A172 (cell line): ENCODE measurements at places on chromosomes 1 and 21. TPM values are rescaled to one million over a fixed set of nuclear protein-coding genes. Genes with fewer than 3 reads are reported as not detected.
A peak's percentile ranks its signal among the peaks of the same experiment; 100 is the strongest.

DNA sequence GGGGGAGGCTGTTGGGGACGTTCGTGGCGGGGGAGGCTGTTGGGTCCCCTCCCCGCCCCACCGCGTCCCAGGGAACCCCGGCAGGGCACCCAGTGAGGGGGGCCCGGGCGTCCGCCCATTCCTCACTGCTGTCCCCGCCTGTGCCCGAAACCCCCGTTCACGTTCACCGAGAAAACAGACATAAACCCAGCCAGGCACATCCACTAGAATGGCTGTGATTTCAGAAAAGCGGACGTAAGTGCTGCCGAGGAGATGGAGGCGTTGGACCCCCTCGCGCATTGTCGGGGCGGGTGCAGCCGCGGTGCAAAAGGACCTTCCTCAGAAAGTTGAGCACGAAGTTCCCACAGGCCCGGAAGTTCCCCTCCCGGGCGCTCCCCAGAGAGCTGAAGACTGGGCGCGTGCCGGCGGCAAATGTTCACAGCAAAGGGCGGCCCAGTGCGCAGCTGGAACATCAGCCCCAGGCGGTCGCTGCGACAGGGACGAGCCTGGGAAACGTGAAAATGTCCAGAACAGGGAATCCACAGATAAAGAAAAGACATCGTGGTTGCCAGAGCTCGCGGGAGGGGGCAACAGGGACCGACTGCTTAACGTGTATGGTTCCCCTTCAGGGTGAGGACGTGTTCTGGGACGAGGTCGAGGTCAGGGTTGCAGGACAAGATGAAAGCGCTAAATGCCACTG is 18.5 kb upstream of the SAMD11 start:
- no peak for DNase-seq

DNA sequence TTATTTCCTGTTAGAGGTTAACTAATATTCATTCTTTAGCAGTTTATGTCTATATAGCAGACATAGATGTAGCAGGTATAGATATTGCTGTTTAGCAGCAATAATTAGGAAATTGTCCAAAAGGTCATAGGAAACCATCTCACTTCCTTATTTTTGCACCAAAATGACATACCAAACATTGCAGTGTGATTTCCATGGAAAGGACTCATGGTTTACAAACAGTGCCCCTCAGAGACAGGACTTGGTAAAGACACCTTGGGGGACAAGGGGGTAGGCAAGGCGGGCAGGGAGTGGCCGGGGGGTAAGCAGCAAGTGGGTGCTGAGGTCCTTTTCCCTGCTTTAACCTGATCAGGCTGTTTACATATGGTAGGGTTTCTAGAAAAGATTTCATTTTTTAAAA is 30.5 kb downstream of the BATF3 start:
- DNase-seq, result no peak

DNA sequence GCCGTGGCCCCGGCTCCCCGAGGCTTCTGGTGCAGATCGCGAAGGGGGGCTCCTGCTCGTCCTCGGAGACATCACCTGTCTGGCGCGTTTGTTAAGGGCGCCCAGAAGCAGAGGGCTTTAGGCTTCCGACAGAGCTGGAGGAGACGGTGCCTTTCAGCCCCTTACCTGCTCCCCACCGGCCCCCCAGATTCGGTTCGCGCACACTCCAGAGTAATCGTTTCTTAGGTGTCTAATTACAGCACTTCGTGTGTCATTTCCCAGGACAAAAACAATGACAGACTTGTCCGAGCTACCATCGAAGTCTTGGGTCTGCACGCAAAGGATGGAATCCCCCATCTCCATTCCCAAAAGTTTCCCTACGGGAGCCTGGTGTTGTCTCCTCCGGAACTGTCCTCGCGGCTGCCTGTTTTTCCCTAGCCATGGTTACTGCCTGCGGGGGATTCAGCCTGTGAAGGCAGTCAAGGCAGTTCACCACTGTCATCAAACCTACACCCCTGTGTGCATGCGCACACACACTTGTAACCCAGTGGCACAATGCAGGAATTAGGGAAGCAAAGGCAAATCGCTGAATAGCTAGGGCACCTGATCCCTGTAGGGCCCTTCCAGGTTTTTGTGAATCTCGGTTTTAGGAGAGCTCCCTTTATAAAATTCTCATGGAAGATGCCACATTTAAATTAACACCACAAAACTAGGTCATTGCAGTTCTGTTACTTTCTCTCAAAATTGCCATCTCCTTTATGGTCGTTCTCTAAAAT is 738 bp upstream of the CDC42BPA start:
- DNase-seq, result peak; percentile 39

- no peak for DNase-seq
These were observed 67.5 kb downstream of the TRIM11 start for GRCh38 chr1:228339059-228339704.

DNA sequence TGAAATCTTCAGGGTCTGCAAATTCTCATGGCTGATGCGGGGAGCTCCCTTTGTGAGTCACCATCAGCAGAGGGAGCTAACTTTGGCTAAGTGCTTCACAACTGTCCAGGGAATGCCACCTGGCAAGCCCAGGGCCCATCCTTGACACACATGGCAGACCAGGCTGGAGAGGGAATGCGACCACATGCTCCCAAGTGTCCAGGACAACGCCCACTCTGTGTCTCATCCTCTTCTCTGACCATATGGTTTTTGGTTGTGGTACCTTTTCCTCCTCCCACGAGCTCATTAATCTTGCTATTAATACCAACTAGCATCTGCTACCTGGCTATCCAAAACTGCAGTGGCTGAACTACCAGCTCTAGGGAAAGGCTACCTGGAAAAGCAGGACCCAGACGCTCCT is 37.1 kb upstream of the CLSTN1 start:
- no peak for DNase-seq

DNA sequence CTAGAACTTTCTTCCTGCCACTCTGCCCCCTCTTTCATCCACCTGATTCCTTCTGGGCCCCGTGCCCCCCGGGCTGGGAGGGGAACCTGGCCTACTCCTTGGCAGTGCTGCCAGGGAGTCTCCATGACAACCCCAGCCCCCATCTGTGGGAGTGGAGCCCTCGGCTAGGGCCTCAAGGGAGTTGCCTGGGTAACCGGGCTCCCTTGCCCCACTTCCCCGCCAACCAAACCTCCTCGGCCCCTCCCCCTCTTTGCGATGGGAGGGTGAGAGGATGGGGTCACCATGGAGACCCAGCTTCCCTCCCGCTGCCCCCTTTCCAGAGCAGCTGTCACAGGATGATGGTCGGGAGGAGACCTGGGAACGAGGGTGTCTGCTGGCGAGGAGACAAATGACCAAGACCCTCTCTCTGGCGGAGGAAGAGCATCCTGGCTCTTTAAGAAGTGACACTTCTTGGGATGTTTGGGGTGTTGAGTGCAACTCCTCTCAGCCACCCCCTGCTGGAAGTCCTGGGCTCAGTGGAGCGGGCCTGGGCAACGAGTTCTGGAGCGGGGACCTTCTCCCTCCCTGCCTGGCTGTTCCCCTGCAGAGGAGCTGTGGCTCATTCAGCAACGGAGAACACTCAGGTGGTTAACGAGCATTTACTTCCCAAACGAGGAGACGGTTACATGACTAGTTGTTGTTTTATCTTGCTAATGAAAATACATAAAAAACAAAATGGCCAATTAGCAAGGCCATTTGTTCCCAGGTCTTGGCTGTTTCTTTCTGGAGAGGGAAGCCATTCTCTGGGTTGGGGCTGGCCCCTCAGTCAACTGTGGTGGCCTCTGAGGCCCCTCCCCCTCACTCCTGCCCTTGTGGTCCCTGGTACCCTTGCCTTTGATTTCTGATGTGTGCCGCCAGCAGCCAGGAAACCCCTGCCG is 82.8 kb downstream of the UBIAD1 start:
- DNase-seq, result no peak

- DNase-seq, result no peak
These were observed 3.3 kb downstream of the NDC1 start for GRCh38 chr1:53834776-53835175.

GRCh38 chr1:90993245-90993644 is 28.6 kb downstream of the ZNF644 start:
- no peak for DNase-seq

GRCh38 chr1:113834716-113835115 is 22.4 kb upstream of the RSBN1 start:
- no peak for DNase-seq

GRCh38 chr1:15410223-15410883 is 665 bp downstream of the EFHD2 start:
- no peak for DNase-seq

DNA sequence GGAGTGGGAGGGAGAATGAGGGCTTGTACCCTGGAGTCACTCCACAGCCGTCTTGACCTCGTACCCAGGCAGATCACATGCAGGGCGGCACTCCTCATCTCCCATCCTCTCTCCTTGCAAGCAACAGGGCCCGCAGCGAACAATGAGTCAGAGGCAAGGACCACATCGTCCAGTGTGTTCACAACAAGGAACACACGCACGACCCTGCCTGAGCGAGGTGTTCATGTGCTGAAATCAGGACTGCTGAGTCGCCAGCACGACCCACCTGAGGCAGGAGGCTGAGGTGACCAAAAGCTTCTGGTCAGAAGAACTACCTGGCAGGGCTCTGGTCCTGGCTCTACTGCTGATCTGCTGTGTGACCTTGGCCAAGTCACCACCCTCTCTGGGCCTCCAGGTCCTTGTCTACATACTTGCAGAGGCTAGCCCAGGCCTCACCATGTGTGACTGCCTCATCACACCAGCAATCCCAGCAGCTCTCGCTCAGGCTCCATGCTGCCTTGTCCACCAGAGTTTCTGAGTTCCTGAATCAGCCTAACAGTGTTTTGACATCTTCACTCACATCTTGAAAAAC is 78.0 kb downstream of the SSBP3 start:
- DNase-seq, result no peak

GRCh38 chr21:27725916-27726315 is 759.0 kb upstream of the ADAMTS5 start:
- DNase-seq, result no peak

GRCh38 chr1:151805066-151805820 is at the start of gene LINGO4:
Gene LINGO4, minus strand, starts transcription at chr1:151805419. Its CDS starts 2,715 bp downstream, at chr1:151802704.
- DNase-seq, result no peak

- DNase-seq, result peak; percentile 93
These were observed 35.3 kb downstream of the EPHB2 start for GRCh38 chr1:22745669-22746585.

- DNase-seq, result no peak
These were observed 38.0 kb downstream of the PLPP3 start for GRCh38 chr1:56541408-56541807.

- no peak for DNase-seq
These were observed 10.2 kb downstream of the DDI2 start for GRCh38 chr1:15627343-15627988.

DNA sequence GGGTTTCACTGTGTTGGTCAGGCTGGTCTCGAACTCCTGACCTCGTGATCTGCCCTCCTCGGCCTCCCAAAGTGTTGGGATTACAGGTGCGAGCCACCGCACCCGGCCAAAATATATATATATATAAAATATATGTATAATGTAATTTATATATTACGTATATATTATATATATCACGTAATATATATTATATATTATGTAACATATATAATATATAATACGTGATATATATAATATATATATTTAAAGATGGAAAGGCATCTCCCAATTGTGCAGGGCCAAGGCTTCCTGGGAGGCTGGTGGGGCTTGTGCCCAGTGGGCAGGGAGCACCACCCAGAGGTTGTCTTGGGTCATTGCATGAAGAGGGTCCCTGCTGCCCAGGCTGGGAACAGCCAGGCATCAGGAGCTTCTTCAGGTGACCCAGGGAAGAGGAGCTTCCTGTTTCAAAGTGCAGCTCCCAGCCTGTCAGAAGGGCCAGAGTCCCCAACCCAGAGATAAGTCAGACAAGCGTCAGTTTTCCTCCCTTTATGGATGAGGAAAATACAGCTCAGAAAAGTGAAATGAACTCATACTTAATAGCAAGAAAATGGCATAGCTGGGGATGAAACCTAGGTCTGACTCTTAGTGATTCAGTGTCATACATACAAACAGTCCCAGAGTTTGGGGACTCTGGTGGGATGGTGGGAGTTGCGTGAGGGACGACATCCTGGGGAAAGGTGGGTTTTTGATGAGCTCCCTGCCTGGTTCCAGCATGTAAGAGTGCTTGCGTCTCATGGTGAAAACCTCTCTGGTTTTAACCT is 12.0 kb downstream of the UBE2Q1 start:
- peak; percentile 76 for DNase-seq

DNA sequence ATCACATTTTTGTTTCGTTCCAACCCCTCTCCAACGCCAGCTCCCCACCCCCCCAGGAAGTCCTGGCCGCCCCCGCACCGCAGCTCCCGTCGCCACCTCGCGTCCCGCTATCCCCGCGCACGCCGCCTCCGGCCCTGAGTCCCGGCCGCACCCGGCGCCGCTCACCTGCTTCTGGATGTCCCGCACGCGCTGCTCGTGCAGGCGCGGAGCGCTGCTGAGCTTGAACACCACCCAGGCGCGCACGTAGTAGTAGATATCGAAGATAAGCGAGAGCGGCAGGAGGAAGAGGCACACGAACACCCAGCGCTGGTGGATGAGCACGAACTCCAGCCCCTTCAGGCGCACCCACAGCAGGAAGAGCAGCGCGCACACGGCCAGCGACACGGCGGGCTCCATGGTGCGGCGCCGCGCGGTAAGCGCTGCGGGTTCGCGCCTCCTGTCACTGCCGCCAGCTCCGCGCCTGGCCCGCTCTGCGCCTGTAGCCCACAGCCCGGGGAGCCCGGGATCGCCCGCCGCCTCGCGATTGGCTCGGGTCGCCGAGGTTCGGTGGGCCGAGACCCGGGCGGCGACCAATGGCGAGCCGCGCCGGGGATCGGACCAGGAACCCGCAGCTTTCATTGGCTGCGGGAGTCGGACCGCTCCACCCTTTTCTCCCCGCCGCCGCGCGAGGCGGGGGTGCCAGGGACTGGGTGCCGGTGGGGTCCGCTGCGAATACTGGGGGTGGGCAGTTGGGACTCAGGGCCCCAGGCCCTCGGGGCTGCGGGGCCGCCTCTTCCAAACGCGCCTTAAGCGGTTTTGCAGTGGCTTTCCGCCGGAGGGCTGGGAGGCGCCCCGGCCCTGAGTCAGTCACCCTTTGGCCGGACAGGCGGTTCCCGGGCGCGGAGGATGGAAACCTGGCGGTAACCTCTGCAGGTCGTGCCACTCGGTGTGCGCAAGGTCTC is at the start of gene DHCR24:
DHCR24 (minus strand) TSS at position 472 of the 941 bp plus-strand sequence; CDS start at position 396, 76 bp downstream.
- DNase-seq, result peak; percentile 54

DNA sequence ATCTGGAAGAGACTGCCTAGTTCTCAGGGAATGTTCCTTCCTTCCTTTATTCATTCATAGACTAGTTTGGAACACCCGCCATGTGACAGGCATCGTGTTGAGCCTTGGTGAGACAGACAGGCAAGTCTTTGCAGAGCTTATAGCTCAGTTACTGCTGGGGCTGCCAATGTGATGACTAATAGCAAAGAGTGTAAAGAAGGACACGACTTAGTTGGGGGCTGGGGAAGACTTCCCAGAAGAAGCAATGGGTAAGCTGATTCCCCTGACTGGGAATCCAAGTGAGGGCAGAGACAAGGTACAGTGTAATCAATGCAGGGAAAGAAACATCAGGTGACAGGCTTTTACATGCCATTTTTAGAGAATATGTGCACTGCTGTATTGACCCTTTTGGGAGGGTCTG is 51.2 kb downstream of the TENT5C start:
- DNase-seq, result peak; percentile 68

TTC22 gene
- not detected in 2 replicates for total RNA-seq

UBASH3A gene
- not detected in 2 replicates for total RNA-seq

ETNK2 gene
- total RNA-seq, result 20.9 and 23.0 TPM in 2 replicates

KRTAP6-1 gene
- total RNA-seq, result not detected in 2 replicates

IGSF3 gene
- total RNA-seq, result 20.9 and 26.0 TPM in 2 replicates

USH2A gene
- 6.9 and 8.1 TPM in 2 replicates for total RNA-seq

CLK2 gene
- total RNA-seq, result 13.9 and 21.6 TPM in 2 replicates
